ENCODE measurements at places on chromosomes 5 and 9.

DNA sequence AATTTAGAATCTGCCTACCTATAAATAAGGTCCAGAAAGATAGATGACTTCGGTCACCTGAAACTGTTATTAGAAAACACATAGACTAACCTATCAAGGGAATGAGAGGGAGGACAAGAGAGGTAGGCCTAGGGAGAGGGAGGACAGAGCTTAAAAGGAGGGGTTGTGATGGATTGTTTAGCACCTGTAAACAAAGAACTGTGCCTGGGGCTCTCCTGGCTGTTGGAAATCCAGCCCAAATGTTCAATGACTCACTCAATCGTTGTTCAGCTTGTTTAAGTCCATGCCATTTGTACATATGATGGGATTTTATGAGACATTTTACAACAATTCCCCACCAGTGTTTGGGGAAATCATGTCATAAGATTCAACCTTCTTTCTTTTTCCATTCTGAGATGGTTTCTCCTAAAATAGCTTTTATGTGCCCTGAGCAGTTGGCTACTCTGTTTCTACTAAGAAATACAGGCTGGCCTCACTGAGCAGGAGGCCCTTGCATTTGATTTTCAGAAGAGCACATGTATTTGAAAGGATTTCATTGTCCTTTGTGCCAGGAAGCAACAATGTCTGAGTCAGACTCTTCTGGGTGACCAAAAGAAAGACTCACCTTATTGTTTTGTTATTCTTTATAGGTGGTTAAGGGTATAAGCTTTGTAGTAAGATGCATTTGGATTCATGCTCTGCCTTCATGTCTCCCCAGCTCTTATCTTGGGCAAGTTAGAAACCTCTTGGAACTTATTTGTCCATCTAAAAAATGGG lies 48.2 kb upstream of the GPR151 start:
- no peak for DNase-seq

DNA sequence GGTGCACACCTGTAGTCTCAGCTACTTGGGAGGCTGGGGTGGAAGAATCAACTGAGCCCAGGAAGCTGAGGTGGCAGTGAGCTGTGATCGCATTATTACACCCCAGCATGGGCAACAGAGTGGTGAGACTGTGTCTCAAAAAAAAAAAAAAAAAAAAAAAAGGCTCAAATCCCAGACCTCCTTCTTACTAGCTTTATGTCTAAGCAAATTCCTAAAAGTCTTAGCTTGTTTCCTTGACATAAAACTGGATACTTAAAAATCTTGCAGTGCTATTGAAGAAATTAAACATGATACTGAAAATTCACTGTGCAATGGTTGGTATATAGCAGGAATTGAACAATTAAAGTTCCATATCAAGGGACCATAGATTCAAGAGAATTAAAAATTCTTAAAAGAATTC lies 45.0 kb downstream of the PCDHGC5 start:
- DNase-seq, result no peak

DNA sequence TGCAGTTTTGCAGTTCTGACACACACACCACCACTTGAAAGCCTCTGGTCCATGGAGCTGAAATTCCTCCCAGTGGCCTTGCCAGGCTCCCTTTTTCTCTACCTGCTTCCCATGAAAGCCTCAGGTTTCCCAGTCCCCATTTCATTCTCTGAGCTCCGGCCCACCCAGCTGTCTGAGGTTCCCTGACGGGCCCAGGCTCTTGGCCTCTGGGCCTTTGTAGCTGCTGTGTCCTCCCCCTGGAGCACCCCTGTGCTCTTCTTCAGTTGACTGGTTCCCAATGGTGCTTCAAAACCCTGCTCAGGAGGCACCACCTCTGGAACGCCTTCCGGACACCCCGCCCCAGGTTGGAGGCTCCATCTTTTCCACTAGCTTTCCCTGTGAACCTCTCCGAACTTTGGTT lies 155.9 kb upstream of the SHB start:
- no peak for DNase-seq

- DNase-seq, result no peak
These were observed 343.1 kb upstream of the BRINP1 start for GRCh38 chr9:119712325-119712724.

GRCh38 chr5:76808141-76808691 lies 10.6 kb upstream of the F2RL1 start:
- DNase-seq, result no peak

GRCh38 chr5:161412792-161413191 lies 133.7 kb downstream of the GABRB2 start:
- no peak for DNase-seq

- no peak for DNase-seq
These were observed 267.3 kb upstream of the CDH6 start for GRCh38 chr5:30926218-30926617.

- DNase-seq, result no peak
These were observed 57.2 kb upstream of the GHR start for GRCh38 chr5:42366051-42366450.

- DNase-seq, result no peak
These were observed 485.3 kb downstream of the CDH9 start for GRCh38 chr5:26553079-26553478.

DNA sequence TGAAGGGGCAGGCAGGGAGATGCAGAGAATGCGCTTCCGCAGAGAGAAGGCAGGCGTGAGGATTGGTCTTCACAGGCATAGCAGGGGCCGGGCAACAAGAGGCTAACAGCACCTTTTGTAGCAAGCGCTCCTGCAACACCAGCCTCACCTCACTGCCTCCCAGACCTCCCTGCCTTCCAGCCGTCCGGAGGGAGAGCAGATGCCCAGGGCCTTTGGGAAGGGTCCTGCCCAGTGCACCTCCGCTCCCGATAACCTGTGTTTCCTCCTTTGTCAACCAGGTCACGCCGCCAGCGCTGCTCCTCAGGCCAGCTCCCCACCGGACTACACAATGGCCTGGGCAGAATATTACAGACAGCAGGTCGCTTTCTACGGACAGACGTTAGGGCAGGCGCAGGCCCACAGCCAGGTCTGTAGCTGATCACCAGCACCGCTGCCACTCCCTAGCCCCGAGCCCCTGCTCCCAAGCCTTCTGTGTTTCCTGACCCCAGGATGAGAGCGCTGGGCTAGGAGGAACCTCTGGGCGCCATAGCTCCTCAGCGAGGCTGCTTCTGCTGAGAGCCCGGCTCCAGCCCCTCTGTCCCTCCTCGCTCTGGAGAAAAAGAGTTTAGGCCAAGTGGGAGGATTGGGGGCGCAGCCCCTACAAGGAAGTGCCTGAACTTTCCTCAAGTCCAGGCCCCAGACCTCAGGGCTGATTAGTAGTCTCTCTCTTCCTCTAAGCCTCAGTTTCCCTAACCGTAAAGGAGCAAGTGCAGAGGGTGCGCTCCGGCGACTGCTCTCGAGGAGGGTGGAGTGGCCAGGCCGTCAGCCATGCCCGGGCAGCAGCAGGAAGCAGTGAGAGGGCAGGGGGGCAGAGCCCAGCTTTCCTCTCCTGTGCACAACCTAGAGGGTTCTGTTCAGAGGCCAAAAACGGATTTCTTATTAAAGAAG lies 28.4 kb upstream of the PRDM12 start:
- no peak for DNase-seq

DNA sequence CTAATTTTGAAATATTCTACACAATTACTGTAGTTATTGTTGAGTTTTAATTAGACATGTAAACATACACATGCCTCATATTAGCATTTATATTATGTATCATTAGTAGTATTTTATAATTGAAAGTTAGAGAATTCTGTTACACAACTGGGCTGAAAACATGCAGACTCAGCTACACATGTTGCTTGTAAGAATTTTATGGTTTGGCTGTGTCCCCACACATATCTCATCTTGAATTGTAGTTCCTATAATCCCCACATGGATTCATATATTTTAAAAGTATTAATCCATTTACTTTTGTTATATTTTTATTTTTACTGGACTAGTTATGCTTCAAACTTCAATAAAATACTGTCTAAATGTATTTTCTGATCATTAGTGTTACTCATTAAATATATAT lies 2075.3 kb upstream of the C9orf72 start:
- DNase-seq, result peak; percentile 20

DNA sequence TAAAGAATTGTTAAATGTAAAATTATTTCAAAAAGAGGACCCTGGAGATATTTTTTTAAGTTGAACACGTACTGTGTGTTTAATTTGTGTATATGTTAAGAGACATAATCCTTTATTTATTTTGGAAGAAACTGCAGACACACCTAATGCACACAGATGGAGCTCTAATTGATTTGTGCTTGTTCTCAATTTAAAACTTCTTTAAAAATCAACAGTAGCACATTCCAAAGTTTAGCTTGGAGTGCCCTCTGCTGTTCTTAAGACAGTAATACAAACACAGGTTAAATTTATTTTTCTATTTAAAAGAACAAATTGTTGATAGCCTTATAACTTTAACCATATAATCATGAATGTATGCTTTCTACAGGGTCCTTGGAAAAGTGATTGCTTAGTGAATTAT lies 277.6 kb upstream of the ADAMTS16 start:
- peak; percentile 60 for DNase-seq

GRCh38 chr5:141870228-141870627 lies 8.0 kb downstream of the PCDH1 start:
- DNase-seq, result no peak

DNA sequence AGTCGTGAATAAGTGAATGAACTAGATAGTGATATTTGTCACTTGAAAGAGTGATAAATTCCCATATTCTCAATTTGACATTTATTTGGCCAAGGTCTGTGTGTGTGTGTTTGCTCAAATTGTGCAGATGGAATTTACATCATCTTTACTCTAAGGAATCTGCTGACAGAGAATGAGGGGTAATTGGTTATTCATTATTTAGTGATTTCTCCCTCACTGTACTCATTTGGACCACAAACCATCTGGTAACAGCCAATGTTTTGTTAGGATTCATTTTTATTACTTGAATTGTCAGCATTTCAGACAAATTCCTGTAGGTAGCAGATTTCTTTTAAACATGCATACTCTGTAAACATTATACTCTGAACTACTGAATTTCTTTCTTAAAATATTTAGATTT lies 15.6 kb downstream of the VCAN start:
- no peak for DNase-seq

- peak; percentile 48 for DNase-seq
These were observed 110.7 kb downstream of the NR6A1 start for GRCh38 chr9:124660341-124660801.

- peak; percentile 55 for DNase-seq
These were observed 47.7 kb upstream of the GLRX start for GRCh38 chr5:95870105-95870672.

DNA sequence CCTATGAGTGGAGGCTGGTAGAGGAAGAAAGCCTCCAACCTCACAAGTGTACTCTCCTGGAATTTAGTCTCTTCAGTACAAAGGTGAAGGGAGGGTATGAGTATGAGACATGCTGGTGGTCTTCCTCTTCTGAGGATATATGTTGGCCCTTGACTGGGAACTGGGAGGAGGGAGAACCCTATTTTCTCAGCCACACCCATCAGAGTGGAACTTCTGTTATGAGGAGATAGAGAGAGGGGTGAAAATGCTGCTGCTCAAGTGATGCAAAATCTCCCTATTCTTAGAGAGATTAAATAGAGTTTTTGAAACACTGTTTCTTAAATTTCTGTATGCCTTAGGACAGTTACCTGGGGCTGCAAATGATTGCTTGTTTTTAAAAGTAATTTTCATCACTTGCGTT lies 203.4 kb upstream of the PRR16 start:
- DNase-seq, result no peak

DNA sequence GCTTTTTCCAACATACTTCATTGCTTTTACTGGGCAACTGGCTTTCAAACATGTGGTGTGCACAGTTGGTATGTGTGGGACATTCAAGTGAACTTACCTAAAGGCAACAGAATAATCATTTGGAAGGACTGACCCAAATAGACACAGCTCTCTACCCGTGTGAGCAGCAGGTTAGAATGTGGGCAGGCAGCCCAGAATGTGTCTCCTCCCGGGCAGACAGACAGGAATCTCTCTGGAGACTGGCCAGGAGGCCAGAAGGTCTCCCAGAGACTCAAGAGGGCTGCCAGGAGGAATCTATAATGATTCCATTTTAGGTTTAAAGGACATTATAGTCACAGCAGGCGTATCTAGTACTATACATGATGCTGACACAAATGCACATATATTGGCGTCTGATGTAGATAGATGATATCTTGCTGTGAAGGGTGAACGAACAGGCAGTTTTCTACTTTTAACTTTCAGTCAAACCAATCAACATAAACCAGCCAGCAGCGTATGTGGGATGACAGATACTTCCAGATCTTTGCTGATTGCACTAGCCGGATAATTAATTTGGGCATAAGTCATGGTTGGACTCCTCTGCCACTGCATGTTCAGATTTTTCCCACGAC lies 297.4 kb upstream of the ZNF608 start:
- DNase-seq, result peak; percentile 45

- peak; percentile 14 for DNase-seq
These were observed 327.0 kb upstream of the TNC start for GRCh38 chr9:115444959-115445358.

DNA sequence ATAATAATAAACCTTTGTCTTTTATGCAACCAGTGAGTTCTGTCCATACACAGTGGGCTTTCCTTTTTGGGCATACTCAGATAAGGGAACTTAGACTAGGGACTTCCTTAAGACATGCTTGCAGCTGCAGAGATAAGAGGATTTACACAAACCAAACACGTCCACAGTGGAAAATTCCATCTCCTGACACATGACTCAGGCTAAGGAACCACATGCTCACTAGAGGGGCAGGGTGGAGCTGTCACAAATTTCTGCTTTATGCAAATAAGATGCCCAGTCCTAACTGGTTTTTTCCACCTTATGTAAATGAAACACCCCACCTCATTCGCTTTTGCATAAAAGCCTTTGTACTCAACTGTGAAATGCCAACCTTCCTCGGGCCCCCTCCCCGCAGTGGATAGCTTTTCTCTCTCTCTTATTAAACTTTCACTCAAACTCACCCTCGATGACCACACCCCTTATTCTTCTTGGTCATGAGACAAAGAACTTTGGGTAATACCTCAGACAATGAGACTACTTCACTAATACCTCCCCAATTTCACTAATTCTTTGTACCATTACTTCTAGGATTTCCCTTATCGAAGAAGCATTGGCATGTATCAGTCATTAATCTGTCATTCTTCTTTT lies 170.3 kb upstream of the FTMT start:
- DNase-seq, result no peak

- no peak for DNase-seq
These were observed 177.2 kb upstream of the PITX1 start for GRCh38 chr5:135211083-135211790.

- DNase-seq, result no peak
These were observed 56.4 kb upstream of the RNF130 start for GRCh38 chr5:180127682-180128670.

GRCh38 chr9:131395157-131396098 lies 1.5 kb downstream of the PRRC2B start:
- no peak for DNase-seq

- no peak for DNase-seq
These were observed 417.5 kb upstream of the ADAMTSL1 start for GRCh38 chr9:18056269-18056992.

GRCh38 chr5:154589511-154589910 lies 111.5 kb upstream of the HAND1 start:
- DNase-seq, result no peak

GRCh38 chr9:131868766-131869165 lies 128.9 kb upstream of the RAPGEF1 start:
- peak; percentile 5 for DNase-seq

DNA sequence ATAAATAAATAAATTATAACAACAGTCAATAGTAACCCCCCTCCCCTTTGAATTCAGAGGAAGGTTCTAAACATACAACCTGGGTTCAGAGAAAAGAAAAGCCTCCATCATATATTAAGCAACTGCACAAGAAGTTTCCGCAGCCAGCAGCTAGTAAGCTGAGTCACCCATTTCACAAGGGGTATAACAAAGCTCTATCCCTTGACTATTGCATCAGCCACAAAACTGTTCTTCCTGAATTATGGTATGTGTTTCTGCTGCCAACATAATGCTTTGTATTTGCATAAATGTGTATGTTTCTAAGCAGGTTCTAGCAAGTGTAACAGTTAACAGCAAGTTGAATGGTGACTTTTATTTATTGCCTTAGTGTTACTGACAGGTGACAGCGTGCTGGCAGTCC lies 6.8 kb upstream of the CEP120 start:
- peak; percentile 93 for DNase-seq
